ENCODE measurements at places on chromosomes 6 and 20. TPM values are rescaled to one million over a fixed set of nuclear protein-coding genes. Genes with fewer than 3 reads are reported as not detected.

Gene ENPP4
- 24.2 TPM for total RNA-seq

GRCh38 chr20:62063981-62064769, 1.5 kb downstream of the TAF4 start:
- DNase-seq: peak; percentile 87
- no peaks in the 10 kb centered on the region for H3K27me3 ChIP-seq
- peaks cover 37% of the 10 kb centered on the region for H3K4me1 ChIP-seq
- no peak overlapping the region for H3K27ac ChIP-seq

DNA sequence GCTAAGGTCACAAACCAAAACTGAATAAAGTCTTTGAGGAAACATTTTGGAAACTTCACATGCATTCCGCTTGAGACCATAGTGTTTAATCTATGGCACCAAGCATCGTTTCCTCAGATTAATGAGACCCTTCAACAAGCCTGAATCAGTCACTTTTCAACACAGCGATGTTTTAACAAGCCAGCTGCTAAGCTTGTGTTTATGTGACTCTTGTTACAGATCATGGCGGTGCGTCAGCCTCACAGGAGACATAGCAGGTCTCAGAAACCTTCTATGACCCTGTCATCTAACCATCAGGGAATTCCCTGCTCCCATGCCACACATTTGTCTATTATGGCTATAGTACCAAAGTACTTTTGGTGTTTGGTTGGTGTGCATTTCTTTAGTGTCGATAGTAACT, 57.2 kb downstream of the MTFR2 start:
- no peak for DNase-seq
- no peak overlapping the region for H3K4me3 ChIP-seq
- H3K27me3 ChIP-seq: no peaks in the 10 kb centered on the region
- H3K27ac ChIP-seq: no peak overlapping the region

Gene MYLK4
- total RNA-seq: 1.2 TPM

DNA sequence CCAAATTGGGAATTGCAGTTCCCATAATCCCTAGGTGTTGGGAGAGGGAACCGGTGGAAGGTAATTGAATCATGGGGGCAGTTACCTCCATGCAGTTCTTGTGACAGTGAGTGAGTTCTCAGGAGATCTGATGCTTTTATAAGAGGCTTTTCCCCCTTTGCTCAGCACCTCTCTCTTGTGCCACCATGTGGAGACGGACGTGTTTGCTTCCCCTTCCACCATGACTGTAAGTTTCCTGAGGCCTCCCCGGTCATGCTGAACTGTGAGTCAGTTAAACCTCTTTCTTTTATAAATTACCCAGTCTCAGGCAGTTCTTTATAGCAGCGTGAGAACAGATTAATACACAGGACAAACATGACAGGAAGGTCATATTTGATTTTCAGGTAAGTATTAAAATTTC, 25.3 kb upstream of the HECA start:
- H3K27me3 ChIP-seq: no peaks in the 10 kb centered on the region
- H3K36me3 ChIP-seq: no peaks in the 10 kb centered on the region
- DNase-seq: no peak
- H3K4me1 ChIP-seq: no peaks in the 10 kb centered on the region
- no peak overlapping the region for H3K4me3 ChIP-seq

- DNase-seq: peak; percentile 90
- no peaks in the 10 kb centered on the region for H3K27me3 ChIP-seq
- H3K27ac ChIP-seq: peak overlapping the region; percentile 15
- peaks cover 20% of the 10 kb centered on the region for H3K4me1 ChIP-seq
Measured at GRCh38 chr20:53949319-53949839, 121.0 kb downstream of the BCAS1 start.

Gene EYA2
- total RNA-seq: 0.43 TPM

GRCh38 chr20:17896193-17896723, 72.3 kb downstream of the SNX5 start:
- no peaks in the 10 kb centered on the region for H3K27me3 ChIP-seq
- peak overlapping the region; percentile 75 for H3K27ac ChIP-seq
- no peak for DNase-seq
- H3K36me3 ChIP-seq: no peaks in the 10 kb centered on the region

Gene BPIFB1
- not detected for total RNA-seq

Gene LINC00237
- not detected for total RNA-seq

Gene CLPSL2
- not detected for total RNA-seq

DNA sequence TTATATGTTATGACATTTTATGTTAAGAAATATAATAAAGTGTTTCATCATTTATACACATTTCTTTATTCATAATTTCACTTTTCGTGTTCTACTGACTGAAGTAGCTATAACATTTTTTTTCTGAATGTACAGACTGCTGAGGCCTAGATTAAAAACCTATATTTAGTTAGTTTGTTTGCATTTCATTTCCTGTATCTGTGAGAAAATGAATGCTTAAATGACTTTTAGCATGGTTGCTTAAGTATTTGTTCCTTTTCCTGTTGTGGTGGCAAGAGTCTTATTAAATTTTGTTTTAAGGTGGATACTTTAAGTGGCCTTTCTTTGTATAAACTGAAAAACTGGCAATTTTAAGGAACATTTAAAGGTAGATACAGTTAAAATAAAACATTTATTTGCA, 779.7 kb upstream of the MAN1A1 start:
- DNase-seq: no peak
- no peaks in the 10 kb centered on the region for H3K36me3 ChIP-seq
- H3K4me1 ChIP-seq: peaks cover 6% of the 10 kb centered on the region

DNA sequence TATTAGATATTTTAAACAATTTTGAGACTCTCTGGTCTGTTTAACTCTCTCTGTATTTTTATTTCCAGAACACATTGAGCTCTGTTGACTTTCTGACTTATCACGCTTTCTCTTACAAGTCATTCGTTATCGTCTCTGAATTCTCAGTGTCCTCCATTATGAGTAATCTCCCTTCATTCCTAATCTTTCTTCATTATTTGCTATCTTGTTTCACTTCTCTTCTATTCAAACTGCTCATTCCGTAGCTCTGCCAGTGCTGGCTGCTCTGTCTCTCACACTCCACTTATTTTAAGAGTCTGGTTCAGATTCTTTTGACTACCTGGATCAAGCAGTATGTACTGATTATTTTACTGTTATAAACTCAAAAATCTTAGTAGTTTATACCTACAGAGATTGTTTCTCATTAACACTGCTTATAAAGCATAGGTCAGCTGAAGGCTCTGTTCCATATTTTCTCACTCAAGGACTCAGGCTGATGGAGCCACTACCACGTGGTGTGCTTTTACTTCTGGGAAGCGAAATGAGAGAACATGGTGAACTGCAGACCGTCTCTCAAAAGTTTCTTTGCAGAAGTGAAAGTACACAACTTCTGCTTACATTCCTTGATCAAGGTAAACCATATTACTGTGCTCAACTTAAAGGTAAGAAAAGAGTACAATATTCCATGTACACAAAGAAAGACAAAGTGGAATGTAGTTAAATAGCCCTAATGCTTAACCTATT, 485.2 kb downstream of the GRIK2 start:
- DNase-seq: no peak
- no peak overlapping the region for H3K4me3 ChIP-seq
- H3K27me3 ChIP-seq: no peaks in the 10 kb centered on the region
- H3K27ac ChIP-seq: no peak overlapping the region
- H3K4me1 ChIP-seq: no peaks in the 10 kb centered on the region

- H3K36me3 ChIP-seq: no peaks in the 10 kb centered on the region
- no peak overlapping the region for H3K4me3 ChIP-seq
- no peaks in the 10 kb centered on the region for H3K4me1 ChIP-seq
Measured at GRCh38 chr6:117338567-117338966, 73.2 kb downstream of the VGLL2 start.

DNA sequence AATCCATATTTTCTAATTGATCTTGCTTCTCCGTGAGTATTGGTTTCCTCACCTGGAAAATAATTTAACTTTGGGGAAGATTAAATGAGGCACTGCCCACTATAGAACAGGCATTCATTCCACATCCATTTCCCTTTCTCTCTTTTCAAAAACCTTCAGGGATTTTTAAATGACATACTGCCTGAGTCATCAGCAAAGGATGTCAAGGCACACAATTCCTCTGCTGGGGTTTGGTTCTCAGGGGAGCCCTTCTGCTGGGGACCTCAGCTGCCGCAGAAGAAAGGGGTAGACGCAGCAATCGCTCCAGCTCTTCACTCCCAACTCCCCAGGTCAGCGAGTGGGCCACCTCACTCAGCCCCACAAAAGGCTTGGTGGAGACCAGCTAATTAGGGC, 90.7 kb upstream of the BACH2 start:
- H3K27ac ChIP-seq: no peak overlapping the region
- H3K36me3 ChIP-seq: no peaks in the 10 kb centered on the region
- no peaks in the 10 kb centered on the region for H3K27me3 ChIP-seq
- no peaks in the 10 kb centered on the region for H3K4me1 ChIP-seq
- no peak overlapping the region for H3K4me3 ChIP-seq

Gene PAX1
- not detected for total RNA-seq

GRCh38 chr20:13147971-13148370, 73.1 kb upstream of the ISM1 start:
- no peak for DNase-seq
- H3K36me3 ChIP-seq: no peaks in the 10 kb centered on the region
- H3K4me3 ChIP-seq: no peak overlapping the region
- no peaks in the 10 kb centered on the region for H3K4me1 ChIP-seq

Gene STMND1
- not detected for total RNA-seq

Gene UNC5CL
- total RNA-seq: 1.7 TPM

Gene FOXS1
- 2.3 TPM for total RNA-seq

DNA sequence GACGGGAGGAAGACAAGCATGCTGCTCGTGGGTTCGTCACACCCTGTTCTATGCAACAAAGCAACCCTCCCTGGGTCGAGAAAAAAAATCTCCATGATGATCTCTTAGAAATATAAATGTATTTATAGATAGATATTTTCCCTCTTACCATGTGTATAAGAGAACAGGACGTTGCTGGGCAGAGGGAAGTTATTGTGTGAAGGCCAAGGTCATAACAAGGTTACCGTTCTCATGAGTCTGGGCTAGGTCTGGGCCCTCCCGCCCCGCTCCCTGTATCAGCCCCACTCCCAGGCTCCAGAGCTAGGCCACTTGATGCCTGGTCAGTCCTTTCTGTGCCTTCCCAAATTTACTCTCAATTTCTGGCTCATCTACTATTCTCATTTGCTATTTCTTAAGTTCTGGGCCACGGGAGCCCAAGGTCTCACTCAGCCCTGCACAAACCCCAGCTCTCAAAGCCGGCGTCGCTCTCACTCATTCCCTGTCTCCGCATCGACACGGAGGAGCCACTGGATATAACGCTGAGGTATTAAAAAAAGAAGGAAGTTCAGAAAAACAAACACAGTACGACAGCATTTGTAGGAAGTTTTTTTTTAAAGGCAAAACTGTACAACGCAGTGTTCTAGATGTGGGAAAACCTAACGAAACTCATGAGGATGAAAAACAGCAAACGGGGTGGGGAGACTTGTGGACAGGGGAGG, 96.8 kb downstream of the PSMG4 start:
- H3K4me1 ChIP-seq: peaks cover 45% of the 10 kb centered on the region
- no peak overlapping the region for H3K4me3 ChIP-seq
- H3K27me3 ChIP-seq: no peaks in the 10 kb centered on the region
- DNase-seq: peak; percentile 84
- H3K36me3 ChIP-seq: no peaks in the 10 kb centered on the region
- peak overlapping the region; percentile 89 for H3K27ac ChIP-seq

Gene CNR1
- 3.3 TPM for total RNA-seq

DNA sequence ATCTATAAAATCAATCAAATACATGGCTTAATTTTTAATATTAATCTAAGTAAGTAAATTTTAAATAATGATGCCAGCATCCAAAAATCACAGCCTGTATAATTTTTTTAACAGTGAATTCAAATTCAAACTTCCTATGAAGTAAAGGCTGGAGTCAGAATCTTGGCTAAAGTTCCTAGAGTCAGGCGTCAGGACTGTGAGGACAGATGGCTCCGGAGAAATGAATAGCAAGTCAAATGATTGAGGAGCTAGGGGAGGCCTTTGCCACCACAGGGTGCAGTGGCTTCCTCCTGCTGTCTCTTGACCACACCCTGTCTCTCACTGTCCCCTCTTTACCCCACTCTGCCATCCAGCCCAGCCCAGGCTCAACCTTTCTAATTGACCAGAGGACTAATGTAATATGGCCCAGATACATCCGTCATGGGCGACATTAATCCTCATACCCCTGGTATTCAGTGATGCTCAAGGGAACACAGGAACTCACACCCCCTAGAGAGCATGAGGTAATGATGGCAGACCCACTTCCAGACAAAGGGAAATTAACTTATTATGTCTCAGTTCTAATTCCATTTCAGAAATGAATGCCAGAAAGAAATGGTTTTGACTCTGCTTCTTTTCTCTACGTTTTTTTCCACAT, 53.4 kb downstream of the OPRM1 start:
- no peak overlapping the region for H3K4me3 ChIP-seq
- no peak for DNase-seq
- H3K27me3 ChIP-seq: no peaks in the 10 kb centered on the region

Gene IP6K3
- total RNA-seq: 5.4 TPM
